Activated B cell treated with CpG ODN at 0.5 μM for 24 hours (primary cell): ENCODE measurements at places on chromosomes 7 and 10. TPM values are rescaled to one million over a fixed set of nuclear protein-coding genes. Genes with fewer than 3 reads are reported as not detected.

GRCh38 chr10:111127081-111127848 is 50.4 kb downstream of the ADRA2A start:
- H3K27ac ChIP-seq = no peak overlapping the region
- no peaks in the 10 kb centered on the region for H3K4me1 ChIP-seq
- H3K27me3 ChIP-seq = peaks cover 15% of the 10 kb centered on the region
- H3K4me3 ChIP-seq = no peak overlapping the region
- H3K36me3 ChIP-seq = no peaks in the 10 kb centered on the region

The VSTM4 gene
- total RNA-seq = not detected in 2 replicates

- no peaks in the 10 kb centered on the region for H3K27me3 ChIP-seq
- no peaks in the 10 kb centered on the region for H3K36me3 ChIP-seq
- no peak overlapping the region for H3K27ac ChIP-seq
- DNase-seq = no peak
- H3K4me3 ChIP-seq = no peak overlapping the region
Observed at GRCh38 chr10:82515256-82515655, 640.3 kb downstream of the NRG3 start.

- DNase-seq = no peak
- no peaks in the 10 kb centered on the region for H3K27me3 ChIP-seq
- H3K4me3 ChIP-seq = no peak overlapping the region
- H3K36me3 ChIP-seq = no peaks in the 10 kb centered on the region
- H3K4me1 ChIP-seq = no peaks in the 10 kb centered on the region
Observed at GRCh38 chr10:57830877-57831560, 436.7 kb downstream of the IPMK start.

The WNT8B gene
- not detected in 2 replicates for total RNA-seq

The CAV2 gene
- total RNA-seq = not detected in 2 replicates

DNA sequence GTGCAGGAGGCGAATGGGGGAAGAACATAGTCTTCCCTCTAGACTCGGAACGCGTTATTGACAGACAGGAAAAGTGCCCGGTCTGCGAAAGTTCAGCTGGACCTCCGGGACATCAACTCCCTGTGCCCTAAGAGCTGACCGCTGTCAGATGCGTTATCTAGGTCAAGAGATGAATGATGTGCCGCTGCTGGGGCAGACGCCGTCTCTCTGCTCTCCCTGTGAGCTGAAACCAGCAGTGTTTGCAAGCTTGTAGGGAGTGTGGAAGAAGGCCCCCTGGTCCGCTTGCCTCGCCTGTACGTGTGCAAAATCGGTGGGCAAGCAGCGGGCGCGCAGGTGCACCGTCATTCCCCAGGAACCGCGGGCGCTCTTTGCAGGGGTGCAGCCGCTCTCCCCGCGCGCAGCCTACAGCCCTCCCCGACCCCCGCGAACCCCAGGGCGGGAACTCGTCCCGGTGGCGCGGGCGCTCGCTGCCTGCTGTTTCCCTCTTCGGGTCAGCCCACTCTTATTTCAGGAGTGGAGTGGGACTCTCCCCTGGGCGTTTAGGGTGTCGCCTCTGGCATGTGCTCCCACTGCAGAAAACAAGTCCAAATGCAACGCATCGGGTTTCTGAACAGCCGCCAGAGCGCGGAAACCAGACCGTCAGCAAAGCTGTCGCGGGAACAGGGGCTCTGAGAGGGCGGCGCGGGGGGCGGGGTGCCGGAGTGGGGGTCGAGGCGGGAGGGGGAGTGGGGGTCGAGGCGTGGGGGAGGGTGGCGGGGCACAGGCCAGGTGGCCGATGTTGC is 1.8 kb upstream of the PFKFB3 start:
- H3K27ac ChIP-seq = no peak overlapping the region
- peaks cover 9% of the 10 kb centered on the region for H3K36me3 ChIP-seq
- H3K4me1 ChIP-seq = peaks cover 28% of the 10 kb centered on the region

- H3K36me3 ChIP-seq = no peaks in the 10 kb centered on the region
- H3K4me1 ChIP-seq = peaks cover 2% of the 10 kb centered on the region
- H3K4me3 ChIP-seq = no peak overlapping the region
- peaks cover under 1% of the 10 kb centered on the region for H3K27me3 ChIP-seq
Observed at GRCh38 chr10:123087348-123087747, 48.4 kb upstream of the HMX3 start.

The AGBL3 gene
- 6.1 and 9.6 TPM in 2 replicates for total RNA-seq

The CCNY gene
- 68.5 and 69.2 TPM in 2 replicates for total RNA-seq

The SEMA4G gene
- 0.60 and 0.78 TPM in 2 replicates for total RNA-seq

The OR6B1 gene
- not detected in 2 replicates for total RNA-seq

The LIPJ gene
- total RNA-seq = 0.07 and 0.31 TPM in 2 replicates

- H3K4me3 ChIP-seq = no peak overlapping the region
- peaks cover 2% of the 10 kb centered on the region for H3K4me1 ChIP-seq
- H3K27me3 ChIP-seq = no peaks in the 10 kb centered on the region
- no peak for DNase-seq
Observed at GRCh38 chr10:52443419-52444388, 129.6 kb downstream of the DKK1 start.

DNA sequence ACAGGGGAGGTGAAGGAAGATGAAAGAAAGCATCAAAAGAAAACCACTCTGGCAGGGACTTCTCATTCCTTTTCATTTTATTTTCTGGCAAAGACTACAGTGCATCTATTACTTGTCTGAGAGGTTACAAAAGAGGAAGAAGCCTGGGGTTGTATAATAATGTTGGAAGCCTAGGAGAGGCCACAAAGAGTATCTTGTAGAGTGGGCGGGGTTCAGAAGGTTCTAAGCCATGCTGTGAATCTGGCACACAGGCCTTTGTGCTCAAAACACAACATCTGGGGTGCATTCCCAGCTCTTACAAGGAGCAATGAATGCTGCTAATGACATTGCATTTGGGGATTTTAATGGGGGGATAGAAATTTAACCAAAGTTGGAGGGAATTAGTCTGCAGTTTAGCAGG is 49.4 kb downstream of the MRPL32 start:
- DNase-seq = no peak
- peaks cover 23% of the 10 kb centered on the region for H3K27me3 ChIP-seq
- H3K4me1 ChIP-seq = no peaks in the 10 kb centered on the region
- H3K4me3 ChIP-seq = no peak overlapping the region
- H3K36me3 ChIP-seq = no peaks in the 10 kb centered on the region

The MACROH2A2 gene
- total RNA-seq = not detected in 2 replicates
